ENCODE measurements at places on chromosomes 2 and 18. TPM values are rescaled to one million over a fixed set of nuclear protein-coding genes. Genes with fewer than 3 reads are reported as not detected.

Gene RFTN2
- total RNA-seq: 7.0 TPM

- DNase-seq: no peak
Measured at GRCh38 chr2:23753291-23754010, 173.5 kb downstream of the ATAD2B start.

DNA sequence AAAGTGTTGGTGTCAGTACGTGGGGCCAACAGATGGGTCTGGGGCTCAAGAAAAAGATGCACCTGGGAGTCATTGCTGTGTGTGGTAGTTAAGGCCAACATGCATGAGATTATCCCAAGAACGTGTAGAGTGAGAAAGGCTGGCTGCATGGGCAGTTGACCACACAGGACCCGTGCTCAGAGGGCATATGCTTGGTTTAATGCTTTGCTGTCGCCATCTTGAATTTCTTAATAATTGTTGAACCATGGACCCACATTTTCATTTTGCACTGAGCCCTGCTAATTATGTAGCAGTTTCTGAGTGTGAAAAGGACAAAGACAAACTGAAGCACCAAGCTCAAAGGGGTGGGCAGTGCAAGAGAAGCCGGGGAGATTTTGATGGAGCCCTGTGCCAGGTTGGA, 148.1 kb downstream of the CYP26B1 start:
- DNase-seq: no peak

Gene ITPRIPL1
- 1.7 TPM for total RNA-seq

- no peak for DNase-seq
Measured at GRCh38 chr18:65752625-65753325, 2.0 kb downstream of the CDH7 start.

Gene LOXL3
- total RNA-seq: 6.4 TPM

GRCh38 chr2:172283476-172283875, 143.9 kb upstream of the ITGA6 start:
- no peak for DNase-seq

DNA sequence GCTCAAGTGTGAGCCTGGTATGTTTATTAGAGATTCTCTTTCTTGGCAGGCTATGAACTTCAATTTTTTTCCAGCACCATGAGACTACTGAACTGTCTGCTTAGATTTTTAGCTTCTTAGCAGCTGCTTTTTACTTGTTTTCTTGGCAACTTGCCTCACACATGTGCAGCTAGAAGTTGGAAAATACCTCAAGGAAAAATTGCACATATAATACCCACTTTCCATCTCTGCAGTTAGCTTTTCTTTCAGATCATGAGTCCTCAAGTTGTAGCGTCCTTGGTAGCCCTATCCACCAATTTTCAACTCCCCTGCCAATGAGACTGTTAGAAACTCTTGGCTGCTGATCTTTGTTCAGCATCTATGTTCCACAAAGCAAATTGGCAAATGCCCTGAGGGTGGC, 302.1 kb downstream of the HRH4 start:
- no peak for DNase-seq

Gene RFX8
- total RNA-seq: not detected

DNA sequence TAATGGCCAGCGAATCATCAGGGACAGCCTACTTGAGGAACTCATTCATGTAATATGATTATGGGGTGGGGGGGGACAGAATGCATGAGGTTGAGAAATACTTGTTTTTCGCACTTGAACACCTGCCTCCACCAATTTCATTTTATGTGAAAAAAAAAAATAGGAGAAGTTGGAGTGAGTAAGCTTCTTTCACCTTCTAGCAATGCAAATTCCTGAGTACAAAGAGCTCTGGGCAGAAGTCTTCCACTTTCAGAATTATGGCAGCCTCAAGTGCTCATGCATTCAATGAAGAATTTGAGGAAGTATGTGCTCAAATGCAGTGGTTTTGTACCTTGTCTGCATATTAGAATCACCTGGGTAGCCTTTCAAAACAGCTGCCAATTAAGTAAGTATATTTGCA, 40.1 kb upstream of the GPD2 start:
- no peak for DNase-seq

Gene SALL3
- 0.44 TPM for total RNA-seq

- DNase-seq: no peak
Measured at GRCh38 chr18:14100503-14101286, 31.5 kb downstream of the ZNF519 start.

GRCh38 chr18:54392543-54393023, 34.9 kb downstream of the C18orf54 start:
- DNase-seq: no peak

DNA sequence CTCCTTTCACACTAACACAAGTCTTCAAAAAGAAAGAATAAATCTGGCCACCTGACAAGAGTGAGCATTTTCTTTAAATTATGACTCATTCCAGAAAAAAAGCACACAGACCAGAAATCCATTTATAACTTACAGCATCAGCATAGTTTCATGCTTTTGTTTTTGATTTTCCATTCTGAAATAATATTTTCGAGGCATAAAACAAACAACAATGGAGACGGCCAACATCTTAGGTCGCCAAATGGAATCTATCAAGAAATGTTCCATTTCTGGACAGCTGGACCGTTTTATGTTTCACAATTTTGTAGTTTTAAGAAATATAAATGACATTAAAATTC, 165.4 kb upstream of the ZFP36L2 start:
- DNase-seq: no peak

Gene ITGB6
- 96.3 TPM for total RNA-seq

DNA sequence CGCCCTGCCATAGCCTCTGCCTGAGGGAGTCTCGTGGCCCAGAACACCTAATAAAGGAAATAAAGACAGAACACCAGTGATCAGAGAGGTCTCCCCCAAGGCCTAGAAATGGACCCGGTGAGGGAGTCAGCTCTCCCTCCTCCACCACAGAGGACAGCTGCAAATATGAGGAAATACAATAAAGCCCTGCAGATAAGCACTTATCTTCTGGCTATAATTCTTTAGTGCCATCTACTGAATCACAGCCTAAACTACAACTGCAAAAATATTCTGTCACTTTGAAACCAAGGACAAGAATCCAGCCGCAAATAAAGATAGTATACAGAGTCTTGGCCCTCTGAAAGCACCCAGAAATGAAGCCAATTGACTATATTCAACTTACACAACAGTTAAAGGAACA, 42.4 kb upstream of the TACR1 start:
- no peak for DNase-seq

Gene GPBAR1
- total RNA-seq: 1.5 TPM

DNA sequence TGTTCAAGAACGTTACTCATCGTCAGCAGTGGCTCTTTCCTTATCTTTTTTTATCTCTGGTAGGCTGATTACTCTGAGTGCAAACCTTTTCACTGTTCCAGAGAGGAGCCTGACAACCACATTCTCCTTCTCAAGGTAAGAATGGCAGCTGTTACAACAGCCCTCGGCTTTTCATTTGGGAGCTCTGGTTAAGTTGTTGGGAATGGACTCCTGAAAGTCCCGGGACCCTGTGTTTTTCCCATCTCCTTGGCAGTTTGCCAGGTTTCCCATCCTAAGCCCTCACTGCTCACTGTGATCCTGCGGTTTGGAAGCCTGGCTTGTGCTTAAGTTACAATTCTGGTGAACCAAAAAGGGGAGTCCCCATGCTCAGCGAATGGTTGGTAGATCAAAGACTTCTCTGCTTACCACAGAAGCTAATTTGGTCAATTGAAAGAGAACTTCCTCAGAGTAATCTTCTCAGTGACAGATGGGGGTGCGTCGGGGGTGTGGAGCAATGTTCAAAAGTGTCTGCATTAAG, 122.3 kb downstream of the LYPD6B start:
- no peak for DNase-seq

DNA sequence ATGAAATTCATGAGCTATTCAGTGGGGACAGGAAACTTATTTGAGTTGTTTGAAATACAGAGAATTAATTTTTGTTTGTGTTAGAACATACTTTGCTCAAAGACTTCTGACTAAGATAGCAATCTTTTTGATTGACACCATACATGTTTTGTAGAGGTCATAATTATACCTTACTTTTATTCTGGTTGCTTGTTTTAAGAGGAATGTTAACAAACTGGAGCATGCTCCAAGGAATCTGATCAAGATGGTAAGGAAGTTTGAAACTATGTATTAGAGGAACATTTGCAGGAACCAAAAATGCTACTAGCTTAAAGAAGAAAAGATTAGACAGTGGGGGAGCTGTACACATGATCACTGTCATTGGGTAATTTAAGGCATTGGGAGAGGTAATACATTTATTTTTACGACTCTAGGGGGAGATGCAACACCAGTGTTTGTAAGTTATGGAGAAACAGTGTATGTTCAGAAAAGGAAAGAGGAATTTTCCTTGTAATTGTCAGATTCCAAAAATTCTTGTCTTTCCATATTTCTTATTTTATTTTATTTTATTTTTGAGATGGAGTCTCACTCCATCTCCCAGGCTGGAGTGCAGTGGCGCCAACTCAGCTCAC, 8.0 kb downstream of the AGFG1 start:
- no peak for DNase-seq

DNA sequence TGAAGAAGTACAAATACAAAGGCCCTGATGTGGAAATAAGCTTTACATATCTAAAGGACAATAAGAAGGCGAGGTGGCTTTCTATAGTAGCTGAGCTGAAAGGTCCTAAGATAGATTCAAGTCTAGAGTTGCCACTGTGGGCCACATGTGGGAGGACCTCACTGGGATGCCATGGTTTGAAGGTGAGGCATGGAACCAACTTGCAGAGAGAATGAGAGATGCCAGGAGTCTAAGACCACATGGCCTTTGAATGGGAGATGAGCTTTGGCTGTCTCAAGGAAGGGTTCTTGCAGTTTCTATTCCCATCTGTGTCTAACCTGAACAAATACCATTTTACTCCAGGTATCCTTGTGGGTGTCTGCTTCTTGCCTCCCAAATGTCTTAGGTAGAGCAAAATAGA, 53.6 kb downstream of the HNMT start:
- no peak for DNase-seq

Gene POMC
- 0.68 TPM for total RNA-seq

Gene FAHD2B
- total RNA-seq: 18.6 TPM

- DNase-seq: no peak
Measured at GRCh38 chr2:126664234-126664633, 8.3 kb downstream of the GYPC start.

Gene UGT1A5
- total RNA-seq: 21.3 TPM

Gene NT5C1B
- total RNA-seq: not detected

- no peak for DNase-seq
Measured at GRCh38 chr2:231615058-231615671, 22.5 kb downstream of the TEX44 start.

DNA sequence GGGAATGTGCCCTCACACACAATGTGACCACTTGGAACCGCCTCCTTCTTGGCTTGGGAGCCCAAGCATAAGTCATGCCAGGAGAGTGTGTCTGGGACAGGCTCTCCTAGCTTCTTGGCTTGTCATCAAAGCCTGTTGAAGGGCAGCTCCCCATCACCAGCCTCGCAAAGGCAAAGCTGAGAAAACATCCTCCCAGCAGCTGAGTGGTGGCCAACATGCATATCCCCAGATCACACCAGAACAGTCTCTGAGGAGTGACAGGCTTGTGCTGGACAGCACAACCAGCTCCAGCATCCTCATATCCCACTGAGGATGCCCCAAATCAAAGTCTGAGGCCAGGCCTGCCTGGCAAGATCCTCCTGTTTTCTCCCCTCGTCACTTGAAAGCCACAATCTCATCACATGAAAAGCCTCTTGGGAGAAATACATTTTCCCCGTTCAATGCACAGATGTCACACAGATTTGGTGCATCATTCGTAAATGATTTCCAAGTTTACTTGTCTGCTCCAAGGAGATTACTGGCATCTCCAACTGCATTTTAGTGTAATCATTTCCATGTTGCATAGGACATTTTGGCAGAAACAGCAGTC, 269.3 kb downstream of the TTC32 start:
- DNase-seq: no peak
